ENCODE measurements at places on chromosomes 4 and X.

DNA sequence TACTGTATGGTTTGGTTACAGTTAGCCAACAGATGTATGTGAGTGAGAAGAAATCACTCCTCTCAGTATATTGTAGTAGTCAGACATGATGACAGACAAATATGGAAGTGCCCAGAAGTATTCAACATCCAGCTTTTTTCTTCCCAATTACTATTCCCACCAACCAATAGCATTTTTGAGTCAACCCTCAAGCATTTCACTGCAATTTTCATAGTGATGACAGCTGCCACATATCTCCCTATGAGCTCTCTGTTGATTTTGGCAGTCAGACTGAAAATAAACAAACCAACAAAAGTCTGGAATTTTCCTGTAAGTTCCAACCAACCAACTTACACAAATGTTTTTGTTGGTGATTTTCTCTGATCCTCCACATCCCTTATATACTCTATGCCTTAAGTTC is 8.2 kb upstream of the TRAM1L1 start:
- DNase-seq = no peak

DNA sequence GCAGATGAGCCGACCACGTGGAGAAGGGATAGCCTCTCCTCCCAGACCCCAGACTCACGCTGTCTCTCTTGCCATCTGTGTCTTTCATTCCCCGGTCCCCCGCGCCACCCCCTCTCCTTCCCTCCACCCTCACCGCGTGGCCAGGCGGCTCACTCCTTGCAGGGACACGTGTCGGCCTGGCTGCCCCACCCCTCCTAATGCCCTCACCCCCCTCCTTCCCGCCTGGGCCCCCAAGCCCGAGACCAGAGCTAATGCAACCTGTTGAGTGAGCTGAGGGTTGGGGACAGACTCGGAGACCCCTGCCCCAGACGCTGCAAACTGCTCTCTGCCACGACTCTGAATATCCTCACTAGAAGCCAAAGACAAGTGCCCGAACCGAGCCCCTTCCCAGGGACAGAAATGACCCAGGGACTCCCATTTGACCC is 1.8 kb downstream of the SLC38A5 start:
- DNase-seq = peak; percentile 43

GRCh38 chrX:85303544-85303943 is 59.8 kb downstream of the ZNF711 start:
- no peak for DNase-seq

DNA sequence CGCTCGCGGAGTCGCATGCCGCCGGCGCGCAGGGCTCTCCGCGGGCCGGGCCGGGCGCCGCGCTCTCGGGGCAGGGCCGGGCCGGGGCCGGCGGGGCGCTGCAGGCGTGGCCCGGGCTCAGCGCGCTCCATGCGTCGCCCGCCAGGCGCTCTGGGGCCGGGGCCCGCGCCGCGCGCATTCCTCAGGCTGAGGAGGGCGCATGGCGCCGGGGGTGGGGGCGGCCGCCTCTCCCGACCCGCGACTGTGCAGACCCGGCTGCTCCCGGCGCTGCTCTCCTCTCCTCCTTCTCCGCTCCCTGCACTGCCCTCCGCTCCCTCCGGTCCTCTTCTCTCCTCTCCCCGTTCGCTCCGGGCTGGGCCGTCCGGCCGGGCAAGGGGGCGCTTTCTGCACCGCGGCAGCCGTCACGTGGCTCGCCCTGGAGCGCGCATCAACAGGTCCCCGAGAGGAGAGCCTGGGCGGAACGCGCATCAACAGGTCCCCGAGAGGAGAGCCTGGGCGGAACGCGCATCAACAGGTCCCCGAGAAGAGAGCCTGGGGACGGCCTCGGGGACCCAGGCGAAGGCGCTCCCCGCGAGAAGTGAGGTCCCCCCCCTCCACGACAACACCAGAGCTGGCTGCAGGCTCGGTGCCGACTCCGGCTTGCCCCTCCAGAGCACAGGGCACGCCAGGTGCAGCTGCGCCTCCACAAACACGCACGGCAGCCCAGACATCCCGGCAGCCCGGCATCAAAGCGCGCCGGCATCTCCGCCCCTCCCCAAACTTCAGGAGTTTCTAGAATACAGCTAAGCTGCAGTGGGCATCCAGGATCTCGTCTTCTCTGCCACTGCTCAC is 12.9 kb downstream of the PPP2R3B start:
- DNase-seq = no peak

GRCh38 chr4:145730026-145730425 is 50.1 kb downstream of the C4orf51 start:
- DNase-seq = no peak

GRCh38 chr4:165011403-165011802 is 20.4 kb upstream of the TRIM60 start:
- DNase-seq = no peak

DNA sequence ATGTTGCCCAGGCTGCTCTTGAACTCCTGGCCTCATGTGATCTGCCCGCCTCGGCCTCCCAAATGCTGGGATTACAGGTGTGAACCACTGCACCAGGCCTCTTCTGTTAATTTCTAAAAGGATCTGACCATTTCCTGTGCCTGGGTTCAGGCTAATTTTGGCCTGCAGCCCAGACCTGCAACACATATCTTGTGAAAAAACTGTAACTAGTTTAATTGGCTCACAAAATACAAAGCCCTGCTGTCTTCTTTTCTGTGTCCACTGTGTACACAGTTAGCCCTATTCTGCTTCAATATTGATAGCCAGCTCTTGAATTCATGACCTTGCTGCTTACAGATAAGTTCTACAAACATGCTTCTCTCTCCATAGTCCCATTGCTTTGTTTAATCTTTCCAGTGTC is 753.5 kb downstream of the PDHA2 start:
- DNase-seq = no peak

DNA sequence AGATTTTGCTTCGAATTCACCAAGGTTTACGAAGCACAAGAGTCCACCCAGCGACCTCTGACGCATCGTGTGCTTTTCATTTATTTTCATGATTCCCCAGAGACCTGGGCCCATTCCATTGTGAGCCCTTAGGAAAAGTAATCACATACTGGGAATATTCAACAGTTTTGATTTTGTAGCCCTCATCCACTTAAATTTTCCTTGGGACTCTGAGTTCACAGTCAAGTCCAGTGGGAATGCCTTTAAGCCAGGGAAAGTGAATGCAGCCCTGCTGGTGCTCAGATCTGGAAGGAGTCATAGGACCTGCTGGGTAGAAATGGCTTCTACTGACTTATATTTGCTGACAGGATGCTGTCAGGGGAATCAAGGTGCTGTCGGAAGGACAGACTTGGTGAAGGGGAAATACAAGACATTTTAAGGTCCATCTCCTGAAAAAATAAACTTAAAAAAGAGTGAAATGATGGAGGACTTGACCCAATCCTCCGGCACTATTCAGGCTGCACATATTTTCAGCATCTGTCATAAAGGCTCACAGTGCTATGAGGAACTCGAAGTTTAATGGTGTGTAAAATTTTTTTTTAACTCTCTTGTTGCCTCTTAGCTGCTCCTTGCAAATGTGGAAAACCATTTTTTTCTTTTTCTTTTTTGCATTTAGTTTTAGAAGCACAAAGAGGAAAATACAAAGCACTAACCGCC is 204.9 kb downstream of the MID1 start:
- no peak for DNase-seq

DNA sequence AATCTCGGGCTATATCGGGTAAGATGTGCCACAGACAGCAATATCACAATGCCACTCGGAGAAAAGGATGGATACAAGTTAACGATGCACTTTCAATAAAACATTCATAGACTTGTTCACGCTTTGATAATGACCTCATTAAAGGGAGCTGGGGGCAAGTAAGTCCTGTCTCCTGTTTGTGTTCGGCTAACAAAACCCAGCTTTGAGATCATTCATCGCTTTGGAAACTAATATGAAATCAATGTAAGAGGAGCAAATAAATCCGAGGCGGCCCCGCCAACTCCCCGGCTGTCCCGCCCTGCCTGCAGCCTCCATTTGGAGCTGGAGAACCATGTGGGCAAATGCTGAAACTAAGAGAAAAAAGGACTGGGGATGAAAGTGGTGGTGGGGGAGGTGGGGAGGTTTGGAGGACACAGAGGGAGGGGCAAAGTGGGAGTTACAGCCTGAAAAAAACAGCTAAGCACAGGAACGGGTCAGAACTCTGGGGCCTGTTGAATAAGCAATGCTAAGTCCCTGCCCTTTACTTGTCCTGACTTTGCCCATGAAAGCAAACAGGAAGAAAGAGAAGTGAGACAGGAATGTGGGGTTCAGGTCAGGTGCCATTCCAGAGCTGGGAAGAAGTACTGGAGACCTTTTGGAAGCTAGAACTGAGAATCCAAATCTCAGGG is 3.5 kb upstream of the GSX2 start:
- DNase-seq = no peak

DNA sequence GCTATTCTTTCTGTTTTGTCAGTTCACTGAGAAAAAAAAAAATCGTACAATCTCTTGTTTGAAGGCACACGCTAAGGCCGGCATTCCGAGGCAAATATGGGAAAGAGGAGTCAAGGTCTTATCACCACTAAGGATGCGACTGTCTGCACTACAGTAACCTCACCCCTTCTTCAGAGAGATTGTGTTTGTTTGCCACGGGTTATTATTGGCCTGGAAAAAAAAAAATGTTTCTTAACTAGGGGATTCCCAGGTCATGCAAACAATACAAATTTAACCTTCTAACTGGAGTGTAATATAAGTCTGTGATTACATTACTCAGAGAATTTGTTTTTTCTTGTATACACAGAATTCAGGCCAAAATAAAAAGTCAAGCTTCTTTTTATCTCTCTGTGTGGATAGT is 168.3 kb downstream of the TMA16 start:
- DNase-seq = no peak

GRCh38 chrX:135024526-135024925 is 2.2 kb upstream of the RTL8B start:
- DNase-seq = no peak

DNA sequence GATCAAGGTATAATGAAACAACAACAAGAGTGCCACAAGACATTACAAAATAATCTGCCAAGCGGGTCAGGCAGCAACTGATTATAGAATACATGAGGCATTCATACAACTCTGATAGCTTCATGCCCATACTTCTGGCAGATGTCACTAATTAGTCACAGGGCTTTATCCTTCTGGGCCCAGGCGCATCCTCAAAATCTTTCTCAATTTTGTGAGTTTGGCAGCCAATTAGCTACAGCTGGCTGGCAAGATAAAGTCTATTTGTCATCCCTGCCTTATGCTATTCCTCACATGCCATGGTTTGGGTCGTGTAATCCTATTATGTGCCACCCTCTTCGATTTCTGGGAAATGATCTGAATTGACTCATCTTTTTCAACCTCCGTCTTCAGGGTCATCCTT is 254.3 kb downstream of the PACRGL start:
- DNase-seq = no peak

- DNase-seq = no peak
These were observed 105.8 kb downstream of the FAM53A start for GRCh38 chr4:1578251-1578773.

- DNase-seq = no peak
These were observed 281.8 kb upstream of the TEX13A start for GRCh38 chrX:105502336-105502735.

GRCh38 chrX:111634823-111635729 is 45.9 kb upstream of the ALG13 start:
- DNase-seq = no peak

DNA sequence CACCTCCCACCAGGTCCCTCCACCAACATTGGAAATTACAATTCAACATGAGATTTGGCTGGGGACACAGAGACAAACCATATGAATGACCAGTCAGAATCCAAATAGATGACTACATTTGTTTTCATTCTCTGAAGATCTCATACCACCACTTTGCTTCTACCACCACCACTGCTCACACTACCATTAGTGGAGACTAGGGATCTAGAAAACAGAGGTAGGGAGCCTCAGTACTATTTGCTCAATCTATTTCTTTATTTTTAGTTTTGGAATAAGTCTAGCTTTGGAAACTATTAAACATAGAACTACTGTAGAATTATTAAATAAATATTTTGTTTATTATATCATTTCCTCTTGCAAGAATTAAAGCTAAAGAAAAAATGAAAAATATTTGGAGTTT is 727.9 kb downstream of the CCSER1 start:
- DNase-seq = no peak

DNA sequence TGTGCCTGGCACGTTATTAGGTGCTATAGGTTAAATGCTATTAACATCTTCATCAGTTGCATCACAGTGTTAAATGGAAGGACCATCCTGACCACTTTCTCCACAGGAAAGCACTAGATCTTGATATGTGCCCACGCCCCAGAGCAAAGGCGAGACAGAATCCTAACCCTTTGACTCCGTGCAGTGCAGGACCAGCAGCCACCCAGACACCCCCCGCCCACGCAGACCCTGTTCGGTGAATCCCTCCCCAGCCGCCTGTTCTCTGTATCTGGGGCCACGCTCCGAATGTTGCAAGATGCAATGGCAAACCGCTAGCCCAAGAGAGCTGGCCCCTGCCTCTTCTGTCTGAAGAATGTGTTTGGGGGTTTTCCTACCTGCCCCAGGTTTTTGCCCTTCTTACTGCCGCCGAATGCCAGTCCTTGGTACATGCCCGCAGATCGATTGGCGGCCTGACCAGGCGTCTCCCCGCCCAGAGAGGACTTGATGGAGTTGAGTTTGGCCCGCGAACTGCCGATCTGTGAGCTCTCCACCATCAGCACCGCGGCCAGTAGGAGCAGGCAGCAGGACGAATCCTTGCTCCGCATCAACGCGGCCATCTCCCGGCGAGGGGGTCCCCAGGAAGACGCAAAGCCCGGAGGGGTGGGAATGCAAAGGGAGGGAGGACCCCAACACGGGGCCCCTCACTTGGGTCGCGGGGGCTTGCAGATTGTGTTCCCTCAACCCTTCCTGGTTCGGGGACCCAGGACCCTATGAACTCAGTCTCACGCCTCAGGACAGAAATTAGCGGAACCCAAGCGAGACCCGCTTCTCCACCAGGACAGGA is 906 bp downstream of the DKK2 start:
- DNase-seq = no peak

- DNase-seq = no peak
These were observed 173.7 kb downstream of the AREG start for GRCh38 chr4:74618659-74619058.

GRCh38 chrX:70554081-70554480 is 109.4 kb downstream of the DLG3 start:
- no peak for DNase-seq

- DNase-seq = no peak
These were observed 1249.4 kb downstream of the ADGRL3 start for GRCh38 chr4:62449538-62449937.

GRCh38 chrX:107447642-107448041 is 1.8 kb upstream of the FRMPD3 start:
- DNase-seq = no peak
